ENCODE measurements at places on chromosomes 13 and 19.

DNA sequence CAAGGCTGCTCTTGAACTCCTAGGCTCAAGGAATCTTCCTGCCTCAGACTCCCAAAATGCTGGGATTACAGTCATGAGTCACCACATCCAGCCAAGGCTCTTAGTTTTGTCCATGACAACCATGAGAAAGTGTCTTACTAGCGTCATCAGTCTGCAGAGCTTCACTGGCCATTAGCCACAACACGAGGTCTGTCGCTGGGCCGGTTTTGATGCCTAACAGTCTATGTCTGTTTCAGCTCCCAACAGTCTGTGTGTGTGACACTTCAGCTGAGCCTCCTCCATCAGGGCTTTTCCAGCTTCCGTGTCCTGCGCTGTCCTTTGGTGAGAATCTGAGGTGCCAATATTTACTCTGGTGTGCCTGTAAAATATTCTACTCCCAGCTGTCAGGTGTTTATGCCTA is 47.6 kb downstream of the CEP89 start:
- DNase-seq, result no peak

GRCh38 chr19:45117167-45117594 is 24.2 kb downstream of the PPP1R37 start:
- no peak for DNase-seq

- DNase-seq, result no peak
These were observed 9.8 kb downstream of the ZNF333 start for GRCh38 chr19:14699641-14700040.

- no peak for DNase-seq
These were observed 5.0 kb downstream of the PLIN5 start for GRCh38 chr19:4529924-4530522.

- peak; percentile 81 for DNase-seq
These were observed 58.3 kb downstream of the KLF2 start for GRCh38 chr19:16382775-16383543.

GRCh38 chr13:105969761-105970160 is 565.7 kb downstream of the EFNB2 start:
- DNase-seq, result no peak

- DNase-seq, result no peak
These were observed 277.9 kb downstream of the ZNF536 start for GRCh38 chr19:30649934-30650614.

GRCh38 chr19:2084993-2085720 is 11.0 kb downstream of the MOB3A start:
- no peak for DNase-seq

DNA sequence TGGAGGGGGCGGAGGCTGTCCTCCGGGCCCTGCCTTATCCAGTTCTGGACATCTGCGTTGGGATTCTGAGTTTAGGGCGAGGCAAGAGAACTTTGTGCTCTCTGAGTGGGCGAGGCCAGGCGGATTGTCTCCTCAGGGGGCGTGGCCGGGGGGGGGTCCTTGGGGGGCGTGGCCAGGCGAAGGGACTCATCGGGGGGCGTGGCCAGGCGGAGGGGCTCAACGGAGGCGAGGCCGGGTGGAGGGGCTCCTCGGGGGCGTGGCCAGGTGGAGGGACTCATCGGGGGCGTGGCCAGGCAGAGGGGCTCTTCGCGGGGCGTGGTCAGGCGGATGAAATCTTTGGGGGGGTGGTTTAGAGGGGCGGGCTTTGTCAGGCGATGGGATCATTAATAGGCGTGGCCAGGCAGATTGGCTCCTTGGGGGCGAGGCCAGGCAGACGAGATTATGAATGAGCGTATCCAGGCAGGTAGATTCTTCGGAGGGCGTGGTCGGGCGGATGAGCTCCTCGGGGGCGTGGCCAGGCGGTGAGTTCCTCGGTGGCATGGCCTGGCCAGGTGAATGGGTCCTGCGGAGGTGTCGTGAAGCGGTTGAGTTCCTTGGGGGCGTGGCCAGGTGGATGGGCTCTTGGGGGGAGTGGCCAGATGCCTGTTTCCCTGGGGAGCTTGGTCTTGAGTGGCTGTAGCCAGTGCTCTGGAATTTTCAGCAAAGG is 10.3 kb upstream of the CACNG7 start:
- no peak for DNase-seq

DNA sequence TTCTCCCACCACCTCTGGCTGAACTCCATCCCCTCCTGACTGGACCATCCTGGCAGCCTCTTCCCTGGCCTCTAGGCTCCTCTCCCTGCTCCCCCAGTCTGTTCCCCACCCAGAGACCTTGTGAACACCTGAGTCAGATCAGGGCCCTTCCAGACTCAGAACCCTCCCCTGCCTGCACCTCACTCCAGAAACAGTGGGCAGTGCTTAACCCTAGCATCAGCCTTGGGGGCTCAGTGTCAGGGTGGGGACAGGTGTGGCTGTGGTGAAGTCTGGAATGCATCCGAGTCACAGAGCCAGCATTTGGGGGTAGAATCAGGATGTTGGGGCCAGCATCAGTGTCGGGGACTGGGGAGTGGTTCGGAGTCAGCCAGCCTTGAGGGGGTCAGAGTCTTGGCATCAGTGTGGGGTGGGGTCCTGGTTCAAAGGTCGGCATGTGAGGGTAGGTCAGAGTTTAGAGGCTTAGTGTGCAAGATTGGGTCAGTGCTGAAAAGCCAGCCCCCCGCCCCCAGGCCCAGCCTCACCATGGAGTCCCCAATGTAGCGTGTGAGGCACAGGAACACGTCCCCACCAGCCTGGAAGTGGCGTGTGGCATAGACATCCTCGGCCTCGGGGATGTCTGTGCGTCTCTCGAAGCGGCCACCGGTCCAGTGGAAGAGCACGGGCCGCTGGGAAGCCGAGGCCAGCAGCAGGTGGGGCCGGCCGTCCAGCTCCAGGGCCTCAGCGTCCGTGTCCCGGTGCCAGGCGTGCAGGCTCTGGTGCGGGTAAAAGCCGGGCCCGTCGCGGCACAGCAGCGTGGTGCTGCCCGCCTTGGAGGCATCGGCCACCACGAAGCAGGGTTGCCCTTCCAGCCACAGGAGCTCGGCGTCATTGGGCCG is 8.9 kb downstream of the LGI4 start:
- no peak for DNase-seq

DNA sequence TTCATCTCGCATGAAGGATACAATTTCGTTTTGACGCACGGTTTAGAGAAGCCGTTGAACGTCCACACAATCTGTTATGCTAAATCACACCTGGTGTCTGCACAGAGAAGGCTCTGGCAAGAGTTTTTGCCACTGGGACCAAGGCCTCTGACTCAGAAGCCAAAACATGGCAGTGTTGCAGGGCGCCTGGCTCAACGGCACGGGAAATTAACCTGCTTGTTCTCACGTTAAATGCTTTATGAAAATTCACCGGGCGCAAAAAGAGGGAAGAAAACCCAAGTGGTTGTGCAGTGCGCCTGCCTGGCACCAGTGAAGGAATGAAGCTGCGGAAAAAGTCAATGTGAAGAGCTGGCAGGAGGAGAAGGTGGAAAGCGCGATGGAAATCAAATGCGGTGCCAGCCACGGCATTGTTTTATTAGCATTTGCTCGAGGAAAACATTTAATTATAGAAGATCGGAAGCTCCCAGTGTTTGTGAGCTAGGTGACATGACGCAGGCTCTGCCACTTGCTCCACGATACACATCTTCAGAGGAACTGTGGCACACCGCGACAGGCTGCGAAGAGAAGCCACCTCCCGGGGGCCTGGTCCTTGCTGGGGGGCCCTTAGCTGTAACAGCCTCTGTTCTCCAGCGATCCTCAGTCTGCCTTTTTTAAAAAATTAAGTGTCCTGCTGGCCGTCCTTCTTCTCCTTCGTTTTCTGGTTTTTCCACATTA is 126.2 kb downstream of the ZIC5 start:
- no peak for DNase-seq

DNA sequence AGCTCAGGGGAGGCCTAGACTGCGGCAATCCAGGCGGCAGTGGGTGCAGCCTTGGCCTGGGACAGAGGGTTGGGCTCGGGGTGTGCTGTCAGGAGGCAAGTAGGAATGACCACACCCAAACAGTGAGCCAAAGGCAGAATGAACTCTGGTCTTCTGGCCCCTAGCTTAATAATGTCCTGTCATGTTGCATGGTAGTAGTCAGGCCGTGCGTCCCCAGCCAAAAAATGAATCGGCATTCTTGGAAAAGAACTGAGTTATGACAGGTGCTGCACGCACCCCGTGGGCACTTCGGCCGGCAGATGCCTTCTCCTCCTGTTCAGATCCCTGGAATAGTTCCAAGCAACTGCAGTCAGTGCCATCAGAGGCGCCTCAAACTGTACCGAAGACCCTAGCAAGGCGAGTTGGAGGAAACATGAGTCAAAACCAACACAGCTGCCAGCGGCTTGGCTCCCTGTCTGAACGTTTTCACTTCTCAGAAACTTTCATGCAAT is 55.9 kb downstream of the ATP7B start:
- no peak for DNase-seq

DNA sequence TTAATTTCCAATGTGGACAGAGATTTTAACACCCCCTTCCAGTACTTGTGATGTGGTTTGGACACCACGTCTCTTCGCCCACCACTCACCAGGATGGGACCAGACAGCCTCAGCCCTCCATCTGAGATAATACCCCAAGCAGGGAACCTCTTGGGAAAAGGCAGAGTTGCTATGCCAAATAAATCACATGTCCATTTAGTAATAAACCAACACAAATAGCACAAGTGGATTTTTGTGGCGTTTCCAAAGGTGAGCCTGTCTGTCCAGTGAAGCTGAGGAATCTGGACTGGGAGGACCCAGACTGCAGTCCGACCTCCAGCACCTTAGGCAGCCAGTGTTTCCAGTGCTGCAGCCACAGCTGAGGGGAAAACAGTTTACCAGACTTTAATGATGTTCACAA is 34.1 kb upstream of the GAS6 start:
- no peak for DNase-seq

GRCh38 chr19:45528149-45528743 is 21.0 kb downstream of the VASP start:
- no peak for DNase-seq
